ENCODE measurements at places on chromosomes 5 and 9. TPM values are rescaled to one million over a fixed set of nuclear protein-coding genes. Genes with fewer than 3 reads are reported as not detected.

KCNIP1 gene
- total RNA-seq: not detected

THBS4 gene
- 0.42 TPM for total RNA-seq

HSD17B3 gene
- total RNA-seq: 1.6 TPM

PCDHB9 gene
- total RNA-seq: not detected

FANCG gene
- 24.9 TPM for total RNA-seq

RLN1 gene
- total RNA-seq: not detected

CDC25C gene
- 8.8 TPM for total RNA-seq

LCN1 gene
- total RNA-seq: not detected

PIP5KL1 gene
- 16.0 TPM for total RNA-seq

F2RL1 gene
- 23.4 TPM for total RNA-seq

TUSC1 gene
- total RNA-seq: 20.3 TPM

FREM1 gene
- total RNA-seq: 0.05 TPM

LCP2 gene
- not detected for total RNA-seq

PCA3 gene
- not detected for total RNA-seq

NMUR2 gene
- total RNA-seq: not detected

SNCAIP gene
- total RNA-seq: 0.09 TPM

NAIP gene
- 2.0 TPM for total RNA-seq

CCNJL gene
- total RNA-seq: 9.0 TPM

KIF2A gene
- 48.1 TPM for total RNA-seq

GLDC gene
- 1.7 TPM for total RNA-seq

NSG2 gene
- not detected for total RNA-seq

SPATA31A7 gene
- not detected for total RNA-seq

BAAT gene
- 0.05 TPM for total RNA-seq

TNIP1 gene
- total RNA-seq: 114 TPM

ELOVL7 gene
- total RNA-seq: 3.2 TPM

EIF4E1B gene
- total RNA-seq: not detected

NTRK2 gene
- total RNA-seq: under 0.01 TPM

ARHGEF37 gene
- total RNA-seq: 14.7 TPM

TMEM174 gene
- total RNA-seq: not detected

SHC3 gene
- 5.8 TPM for total RNA-seq
